Activated B cell treated with CpG ODN at 0.5 μM for 24 hours (primary cell): ENCODE measurements at places on chromosomes 5 and 9.

DNA sequence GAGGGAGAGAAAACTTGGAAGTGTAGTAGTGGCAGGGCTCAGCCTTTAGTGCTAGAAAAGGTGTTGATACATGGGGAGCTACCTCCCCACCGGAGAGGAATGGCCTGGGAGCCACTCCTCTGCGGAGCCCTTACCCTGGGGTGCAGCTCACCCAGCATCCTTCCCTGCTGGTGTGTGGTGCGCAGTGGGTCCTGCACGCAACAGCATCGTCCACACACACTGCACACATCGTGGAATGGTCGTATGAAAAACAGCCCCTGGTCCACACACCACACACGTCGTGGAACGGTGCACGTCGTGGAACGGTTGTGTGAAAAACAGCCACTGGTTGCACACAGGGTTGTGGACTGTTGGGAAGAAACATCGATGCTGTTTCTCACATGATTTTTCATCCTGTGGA is 16.1 kb upstream of the AHRR start:
- DNase-seq: no peak

DNA sequence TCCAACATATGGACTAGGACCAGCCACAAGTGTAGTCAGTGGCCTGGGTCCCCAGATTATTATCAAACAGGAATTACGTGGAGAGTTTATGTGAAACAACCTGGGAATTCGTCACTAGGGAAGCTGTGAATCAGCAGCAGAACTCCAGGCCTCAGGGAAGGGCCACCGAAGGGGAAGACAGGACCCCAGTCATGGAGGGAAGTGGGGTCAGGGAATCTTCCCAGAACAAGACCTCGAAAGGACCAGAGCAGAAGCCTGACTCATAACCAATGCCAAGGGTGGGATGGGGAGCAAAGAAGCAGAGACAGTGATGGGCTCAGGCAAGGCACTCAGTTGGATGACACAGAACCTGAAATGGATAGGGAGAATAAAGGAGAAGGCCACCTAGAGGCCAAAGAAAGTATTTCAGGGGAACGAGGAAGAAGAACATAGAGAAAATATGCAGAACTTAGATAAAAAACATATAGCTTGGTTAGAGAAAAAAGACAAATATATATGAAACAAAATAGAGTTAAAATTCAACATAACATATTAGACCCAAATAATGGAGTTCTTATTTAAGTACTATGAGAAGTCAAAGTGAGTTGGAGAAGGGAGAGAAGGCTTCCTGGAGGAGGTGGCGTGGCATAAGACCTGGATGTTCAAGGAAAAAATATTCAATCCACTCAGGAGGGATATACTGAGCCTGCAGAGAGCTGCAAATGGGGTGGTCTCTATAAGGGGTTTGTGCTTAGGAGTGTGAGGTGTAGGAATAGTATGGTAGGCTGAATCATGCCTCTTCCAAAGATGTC is 66.7 kb upstream of the CAST start:
- no peak for DNase-seq

DNA sequence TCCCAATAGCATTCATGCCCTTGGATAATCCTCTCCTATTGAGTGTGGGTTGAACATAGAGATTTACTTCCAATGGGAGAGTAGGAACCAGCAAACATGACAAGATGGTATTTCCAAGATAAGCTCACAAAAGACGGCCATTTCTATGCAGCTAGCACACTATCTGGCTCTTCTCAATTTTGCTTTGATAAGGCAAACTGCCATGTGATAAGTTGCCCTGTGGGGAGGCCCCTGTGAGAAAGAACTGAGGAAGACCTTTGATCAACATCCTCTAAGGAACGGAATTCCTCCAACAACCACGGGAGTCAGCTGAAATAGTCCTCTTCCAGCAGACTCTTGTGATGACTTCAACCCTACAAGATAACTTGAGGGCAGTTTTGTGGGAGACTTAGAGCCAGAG is 211.9 kb upstream of the TRPM3 start:
- no peak for DNase-seq

DNA sequence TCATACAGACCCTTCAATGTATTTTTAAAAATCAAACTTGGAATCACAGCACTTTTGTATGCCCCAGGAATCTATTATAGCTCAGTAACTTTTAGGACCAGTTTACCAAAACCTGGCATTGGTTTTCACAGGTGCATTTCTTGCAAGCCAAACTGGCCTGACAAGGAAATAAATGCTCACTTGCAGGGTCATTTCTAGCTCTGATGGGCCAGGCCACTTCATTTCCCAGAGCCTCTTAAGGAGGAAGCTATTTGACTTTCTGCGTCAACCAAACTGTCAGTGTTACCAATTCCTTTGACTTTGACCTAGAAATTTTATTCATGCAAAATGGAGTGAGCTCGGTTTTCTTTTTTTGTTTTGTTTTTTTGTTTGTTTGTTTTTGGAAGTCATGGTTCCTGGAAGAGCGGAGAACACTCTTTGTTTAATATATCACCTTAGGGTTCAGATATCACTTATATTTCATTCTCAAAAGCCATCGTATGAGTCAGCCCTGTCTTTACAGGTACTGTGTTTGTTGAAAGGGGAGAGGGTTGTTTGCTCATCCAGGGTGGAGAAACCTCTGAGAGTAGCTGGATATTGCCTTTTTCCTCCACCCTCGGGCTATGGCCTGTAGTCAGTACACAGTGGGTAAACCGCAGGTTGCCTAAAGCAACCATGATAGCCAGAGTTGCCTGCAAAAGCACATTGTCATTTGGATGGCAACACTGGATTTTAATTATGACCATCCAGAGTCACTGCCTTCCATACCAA is 58.9 kb downstream of the GNA14 start:
- no peak for DNase-seq

DNA sequence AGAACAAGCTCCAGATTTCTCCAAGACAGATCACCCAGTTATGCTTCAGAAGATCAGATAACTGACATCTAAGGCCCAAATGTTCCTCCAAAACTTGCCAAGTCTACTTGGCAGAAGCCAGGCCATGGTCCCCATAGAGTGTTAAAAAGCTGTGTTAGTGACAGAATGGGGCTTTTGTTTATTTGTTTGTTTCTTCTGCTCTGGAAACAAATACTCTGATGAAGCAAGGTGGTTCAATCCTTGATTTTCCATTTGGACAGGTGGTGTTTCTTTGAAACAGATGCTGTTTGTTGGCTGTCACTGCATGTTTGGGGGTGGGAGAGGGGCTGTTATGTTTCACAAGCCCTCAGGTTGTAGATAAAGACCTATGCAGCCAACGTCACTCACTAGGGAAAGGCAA is 264.0 kb downstream of the FAM114A2 start:
- DNase-seq: no peak
